ENCODE measurements at places on chromosomes 6 and 20. TPM values are rescaled to one million over a fixed set of nuclear protein-coding genes. Genes with fewer than 3 reads are reported as not detected.

Gene CENPQ
- total RNA-seq: 32.8 TPM

- peak; percentile 44 for DNase-seq
Measured at GRCh38 chr6:131954059-131954774, 3.0 kb upstream of the CCN2 start.

DNA sequence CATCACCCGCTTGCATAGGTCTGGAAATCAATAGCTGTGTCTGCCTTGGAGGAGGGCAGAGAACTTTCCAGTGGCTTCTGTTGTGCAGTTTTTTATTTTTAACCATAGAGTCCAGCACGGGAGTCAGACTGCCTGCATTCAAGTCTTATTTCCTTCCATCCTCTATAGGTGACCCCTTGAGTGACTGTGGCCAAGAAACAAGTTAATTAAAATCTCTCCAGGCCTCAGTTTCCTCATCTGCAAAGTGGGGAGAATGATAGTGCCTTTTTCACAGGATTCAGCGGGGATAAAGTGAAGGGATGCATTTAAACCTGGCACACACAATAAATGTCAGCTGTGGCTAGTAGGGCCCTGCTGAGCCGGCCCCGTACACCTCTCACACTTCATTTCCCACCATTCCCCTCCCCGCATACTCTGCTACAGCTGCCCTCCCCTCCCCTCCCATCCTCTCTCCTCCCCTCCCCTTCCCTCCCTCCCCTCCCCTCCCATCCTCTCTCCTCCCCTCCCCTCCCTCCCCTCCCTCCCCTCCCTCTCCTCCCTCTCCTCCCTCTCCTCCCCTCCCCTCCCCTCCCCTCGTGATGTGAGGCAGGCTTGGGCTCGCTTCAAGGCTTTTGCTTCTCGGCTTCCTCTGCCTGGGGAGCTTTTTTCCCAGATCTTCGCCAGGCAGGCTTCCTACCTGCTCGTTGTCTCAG is 150.5 kb downstream of the TFAP2C start:
- no peak for DNase-seq

DNA sequence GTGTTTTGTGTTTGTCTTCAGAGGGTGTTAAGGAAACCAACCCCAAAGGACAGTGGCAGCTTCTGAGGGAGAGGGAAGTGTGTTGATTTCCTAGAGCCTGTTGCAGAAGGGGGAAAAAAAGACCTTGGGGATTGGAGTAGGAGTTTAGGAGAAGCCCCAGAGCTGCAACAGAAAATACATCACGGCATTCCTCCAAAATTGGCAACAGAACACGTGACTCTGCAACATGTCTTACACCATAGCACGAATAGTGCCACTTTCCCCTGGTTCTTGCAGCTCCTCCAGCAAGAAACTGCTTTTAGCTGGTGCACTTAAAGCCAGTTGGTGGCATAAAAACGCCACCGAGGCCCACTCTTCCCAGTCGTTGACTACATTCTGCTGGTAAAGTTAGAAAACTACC is 473.0 kb downstream of the CD83 start:
- no peak for DNase-seq

DNA sequence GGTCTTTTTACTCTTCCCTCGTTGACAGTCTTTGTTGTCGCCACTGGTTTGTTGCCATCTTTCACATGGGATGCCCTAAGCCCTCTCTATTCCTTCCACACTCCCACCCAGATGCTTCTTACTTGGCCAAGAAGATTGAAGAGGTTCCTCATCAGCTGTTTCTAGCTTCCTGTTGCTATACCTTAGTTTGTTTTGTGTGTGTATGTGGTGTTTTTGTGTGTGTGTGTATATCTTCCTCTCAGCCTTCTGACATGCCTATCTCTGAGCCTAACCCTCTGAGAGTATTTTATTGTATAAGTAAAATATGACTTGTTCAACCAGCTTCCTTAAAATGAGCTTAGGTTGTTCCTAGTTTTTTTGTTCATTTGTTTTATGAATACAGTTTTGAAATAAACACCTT is 35.9 kb downstream of the ENPP1 start:
- no peak for DNase-seq

Gene PRDM13
- total RNA-seq: not detected

Data from A172 (cell line).